Muscle of arm (tissue), 14 donors: ENCODE measurements at places on chromosomes 4 and X. TPM values are rescaled to one million over a fixed set of nuclear protein-coding genes. Genes with fewer than 3 reads are reported as not detected.

The AVPR2 gene
- 0.39 TPM for polyA plus RNA-seq

The C4orf54 gene
- polyA plus RNA-seq = 122 TPM

The CFP gene
- polyA plus RNA-seq = not detected

The SYN1 gene
- polyA plus RNA-seq = 10.3 TPM

The HAND2 gene
- 7.9 TPM for polyA plus RNA-seq

The REPS2 gene
- polyA plus RNA-seq = 7.7 TPM

The PRR32 gene
- 175 TPM for polyA plus RNA-seq

The NLRP2B gene
- not detected for polyA plus RNA-seq

The TMEM47 gene
- polyA plus RNA-seq = 139 TPM

The QRFPR gene
- polyA plus RNA-seq = 2.3 TPM

The ARX gene
- polyA plus RNA-seq = 5.1 TPM

The SLC10A6 gene
- polyA plus RNA-seq = 0.30 TPM

The TCEAL6 gene
- polyA plus RNA-seq = not detected

The NDP gene
- 1.9 TPM for polyA plus RNA-seq

The PAGE1 gene
- polyA plus RNA-seq = not detected

The UGT2B10 gene
- polyA plus RNA-seq = 0.71 TPM

The GAGE2A gene
- polyA plus RNA-seq = not detected

The TXK gene
- 0.87 TPM for polyA plus RNA-seq

The NAT8L gene
- 1.7 TPM for polyA plus RNA-seq

The CDX4 gene
- not detected for polyA plus RNA-seq

The PITX2 gene
- polyA plus RNA-seq = 57.8 TPM

The SMIM43 gene
- 0.55 TPM for polyA plus RNA-seq

The UGT2B17 gene
- 0.22 TPM for polyA plus RNA-seq

The SSX4 gene
- polyA plus RNA-seq = not detected

The CLTRN gene
- 0.51 TPM for polyA plus RNA-seq

The GPAT3 gene
- polyA plus RNA-seq = 15.1 TPM
